ENCODE measurements at places on chromosomes 5 and 9.

DNA sequence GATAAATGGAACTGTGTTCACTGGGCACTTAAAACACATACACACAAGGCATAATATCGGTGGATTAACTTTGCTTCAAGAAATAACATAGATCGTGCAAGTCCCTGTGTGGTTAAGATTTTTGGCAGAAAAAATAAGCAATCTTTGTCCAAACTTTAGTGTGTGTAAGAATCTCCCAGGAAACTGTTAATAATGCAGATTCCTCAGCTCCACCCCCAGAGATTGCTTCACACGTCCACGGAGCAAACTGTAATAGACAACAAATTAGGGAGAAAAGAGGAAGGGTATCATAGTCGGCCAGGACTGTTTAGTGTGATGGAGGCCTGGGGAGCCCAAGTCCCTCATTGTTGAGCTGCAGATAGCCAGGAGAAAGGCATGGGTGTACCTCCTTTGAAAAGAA lies 84.8 kb downstream of the PJA2 start:
- no peak for DNase-seq

DNA sequence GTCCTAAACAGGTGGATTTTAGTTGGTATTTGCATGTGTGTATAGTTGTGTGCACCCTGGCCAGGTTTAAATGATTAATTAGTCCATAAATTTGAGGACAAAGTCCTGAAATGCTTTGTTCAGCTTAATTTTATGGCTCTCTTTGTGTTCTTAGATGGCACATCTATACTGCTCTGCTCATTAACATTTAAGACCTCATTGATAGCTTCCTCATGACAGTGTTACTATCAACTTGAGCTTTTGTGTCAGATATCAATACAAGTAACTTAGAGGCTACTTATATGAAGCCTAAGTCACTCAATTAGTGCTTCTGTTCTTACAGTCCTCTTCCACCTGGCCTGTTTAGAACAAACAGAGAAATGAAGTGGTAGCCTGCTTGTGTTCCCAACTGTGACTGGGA lies 240.9 kb downstream of the TRPM3 start:
- DNase-seq, result no peak

DNA sequence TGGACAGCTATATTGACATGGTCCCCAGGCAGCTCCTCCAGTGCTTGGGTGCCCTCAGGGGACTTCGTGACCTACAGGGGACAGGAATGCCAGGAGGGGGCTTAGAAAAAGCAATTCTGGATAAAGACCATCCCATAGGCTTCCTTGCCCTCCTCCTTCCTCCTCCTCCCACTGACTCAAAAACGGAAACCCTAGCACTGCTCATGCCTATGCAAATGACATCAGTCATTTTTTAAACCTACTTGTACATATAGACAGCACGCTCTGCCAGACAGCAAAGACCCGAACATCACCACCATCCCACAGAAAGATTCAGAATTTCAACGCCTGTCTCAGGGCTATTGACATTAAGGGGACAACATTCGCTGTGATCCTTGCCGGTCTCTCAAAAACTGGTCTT lies 11.0 kb downstream of the IGFBPL1 start:
- DNase-seq, result no peak

- DNase-seq, result peak; percentile 48
These were observed 87.6 kb downstream of the ERP44 start for GRCh38 chr9:100011062-100011681.
